Upper lobe of left lung (tissue), 6 donors: ENCODE measurements at places on chromosomes 13 and 19.

DNA sequence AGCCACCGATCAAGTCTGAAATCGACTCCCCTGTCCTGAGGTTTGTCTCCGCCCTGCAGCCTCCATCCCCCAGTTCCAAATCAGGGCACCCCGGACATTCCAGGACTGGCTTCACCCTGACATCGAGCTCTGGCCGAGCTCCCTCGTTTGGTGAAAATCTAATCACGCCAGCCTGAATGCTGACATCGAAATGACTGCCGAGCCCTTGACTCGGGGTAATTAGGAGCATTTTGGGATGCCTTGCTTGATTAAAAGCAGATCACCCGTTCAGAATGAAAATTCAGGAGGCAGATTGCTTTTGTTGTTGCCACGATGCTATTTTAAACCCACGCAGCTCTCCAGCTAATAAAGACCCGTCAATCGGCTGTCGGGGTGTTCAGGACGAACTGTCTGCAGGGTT, 34.3 kb downstream of the ZNRF4 start:
- DNase-seq: no peak

GRCh38 chr13:84542348-84542747, 660.1 kb upstream of the SLITRK1 start:
- no peak for DNase-seq

DNA sequence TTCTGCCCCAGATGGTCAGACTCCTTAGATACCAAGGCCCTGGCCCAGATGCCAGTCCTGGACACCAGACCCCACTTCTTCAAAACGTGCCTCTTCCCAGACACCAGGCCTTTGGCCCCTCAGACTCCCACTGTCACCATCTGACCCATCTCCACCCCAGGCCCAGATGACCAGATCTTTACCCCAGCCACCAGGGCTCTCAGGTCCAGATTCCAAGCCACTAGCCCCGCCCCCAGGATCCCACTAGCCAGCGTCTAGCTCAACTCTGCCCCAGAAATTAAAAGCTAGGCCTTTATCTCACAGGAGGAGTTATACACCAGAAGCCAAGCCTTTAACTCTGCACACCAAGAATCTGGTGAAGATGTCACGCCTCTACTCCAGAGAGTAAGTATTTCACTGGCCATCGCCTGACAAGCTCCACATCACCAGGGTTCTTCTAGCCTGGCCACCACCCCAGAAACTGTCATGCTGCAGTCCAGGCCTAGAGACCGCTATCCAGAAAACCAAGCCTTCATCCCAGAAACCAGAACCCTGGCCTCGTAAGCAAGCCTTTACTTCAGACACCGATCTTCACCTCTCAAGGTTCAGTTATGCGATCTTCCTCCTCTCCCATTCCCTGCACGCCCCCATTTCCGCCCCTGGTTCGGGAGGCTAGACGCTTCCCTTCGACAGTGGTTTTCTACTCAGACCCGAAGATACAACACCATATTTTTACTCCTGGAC, 595 bp downstream of the XAB2 start:
- no peak for DNase-seq

DNA sequence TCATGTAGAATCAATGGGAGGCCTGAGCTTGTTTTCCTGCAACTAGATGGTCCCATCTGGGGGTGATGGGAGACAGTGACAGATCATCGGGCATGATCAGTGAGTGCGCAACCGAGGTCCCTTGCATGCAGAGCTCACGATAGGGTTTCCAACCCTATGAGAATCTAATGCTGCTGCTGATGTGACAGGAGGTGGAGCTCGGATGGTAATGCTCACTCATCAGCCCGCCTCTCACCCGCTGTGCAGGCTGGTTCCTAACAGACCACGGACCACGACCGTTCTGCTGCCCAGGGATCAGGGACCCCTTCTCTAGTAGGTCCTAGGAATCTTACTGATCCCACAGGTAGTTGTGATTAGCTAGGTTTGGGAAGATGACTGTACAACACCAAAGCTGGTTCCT, 23.5 kb upstream of the GARRE1 start:
- DNase-seq: no peak

GRCh38 chr13:99693852-99694611, 192.8 kb downstream of the TM9SF2 start:
- no peak for DNase-seq
